ENCODE measurements at places on chromosomes 1 and 21.

DNA sequence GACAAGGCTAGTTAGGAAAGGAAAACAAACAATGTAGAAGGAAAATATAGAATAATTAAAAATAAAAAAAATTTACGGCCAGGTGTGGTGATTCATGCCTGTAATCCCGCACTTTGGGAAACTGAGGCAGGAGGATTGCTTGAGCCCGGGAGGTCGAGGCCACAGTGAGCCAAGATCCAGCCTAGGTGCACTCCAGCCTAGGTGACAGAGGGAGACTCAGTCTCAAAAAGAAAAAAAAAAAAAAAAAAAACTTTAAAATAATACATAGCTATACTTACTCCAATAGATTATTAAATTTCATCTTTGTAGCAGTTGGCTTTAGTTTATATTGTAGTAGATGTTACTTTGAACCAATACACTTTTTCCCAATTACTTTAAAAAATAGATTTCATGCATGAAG, 32.0 kb downstream of the LIN9 start:
- DNase-seq: no peak

DNA sequence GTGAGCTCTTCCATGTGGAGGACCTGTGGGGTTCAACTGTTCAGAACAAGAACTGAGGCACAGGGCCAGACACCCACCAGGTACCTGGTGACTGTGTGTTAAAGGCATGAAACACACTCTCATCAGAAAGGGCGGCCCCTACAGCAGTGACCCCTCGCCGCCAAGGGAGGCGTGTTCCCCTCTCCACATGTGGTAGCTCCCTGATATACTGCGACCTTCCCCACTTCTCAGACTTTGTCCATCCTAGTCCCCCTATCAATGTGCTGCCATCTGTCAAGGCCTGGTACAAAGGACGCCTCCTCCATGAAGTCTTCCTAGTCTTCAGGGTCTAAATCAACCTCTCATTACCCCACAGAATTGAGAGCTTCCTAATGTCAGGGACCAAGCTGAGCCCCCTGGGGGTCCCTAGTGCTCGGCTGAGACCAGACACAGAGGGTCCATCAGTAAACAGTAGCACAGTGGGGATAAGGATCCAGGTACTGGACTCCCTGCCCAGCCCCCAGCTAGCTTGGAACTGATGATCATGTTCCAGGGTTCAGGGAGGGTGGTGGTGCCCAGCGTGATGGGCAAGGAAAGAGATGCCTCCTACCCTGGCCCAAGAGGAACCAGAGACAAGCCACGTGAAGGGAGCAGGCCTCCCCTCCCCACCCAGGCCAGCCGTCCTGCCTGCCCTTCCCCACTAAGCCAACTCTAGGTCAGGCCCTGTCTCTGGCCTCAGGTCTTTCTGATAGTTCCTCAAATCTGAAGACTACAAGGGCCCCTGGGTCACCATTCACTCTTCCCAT, 10.3 kb downstream of the SDC3 start:
- DNase-seq: no peak

DNA sequence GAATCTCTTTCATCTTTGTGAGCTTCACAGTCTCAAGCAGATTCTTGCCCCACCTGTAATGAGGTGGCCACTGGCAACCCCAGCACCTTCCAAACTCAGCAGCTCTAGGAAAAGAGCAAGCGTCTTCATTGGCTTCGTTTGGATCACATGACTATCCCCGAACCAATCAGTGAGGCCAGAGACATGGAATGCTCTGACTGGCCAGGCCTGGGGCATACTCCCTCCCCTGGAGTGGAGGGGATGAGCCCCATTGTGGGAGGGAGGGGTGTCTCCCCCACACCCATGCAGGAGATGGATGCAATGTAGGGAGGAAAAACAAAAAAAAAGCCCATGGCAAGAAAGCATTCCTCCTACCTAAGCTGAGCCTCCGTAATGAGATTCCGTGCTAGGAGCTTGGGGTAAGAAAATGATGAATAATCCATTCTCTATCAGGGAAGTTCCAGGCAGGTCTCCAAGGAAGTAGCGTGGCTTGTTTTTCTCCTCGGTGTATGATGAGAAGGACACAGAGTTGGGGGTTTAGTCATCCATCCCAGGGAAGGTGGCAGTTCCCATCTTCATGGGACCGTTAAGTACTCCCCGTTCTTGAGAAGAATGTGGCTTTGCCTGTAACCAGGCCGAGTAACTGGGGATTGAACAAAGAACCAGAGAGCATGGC, 32.7 kb downstream of the FHAD1 start:
- no peak for DNase-seq

GRCh38 chr1:20430355-20431175, 55.4 kb downstream of the CAMK2N1 start:
- DNase-seq: no peak

DNA sequence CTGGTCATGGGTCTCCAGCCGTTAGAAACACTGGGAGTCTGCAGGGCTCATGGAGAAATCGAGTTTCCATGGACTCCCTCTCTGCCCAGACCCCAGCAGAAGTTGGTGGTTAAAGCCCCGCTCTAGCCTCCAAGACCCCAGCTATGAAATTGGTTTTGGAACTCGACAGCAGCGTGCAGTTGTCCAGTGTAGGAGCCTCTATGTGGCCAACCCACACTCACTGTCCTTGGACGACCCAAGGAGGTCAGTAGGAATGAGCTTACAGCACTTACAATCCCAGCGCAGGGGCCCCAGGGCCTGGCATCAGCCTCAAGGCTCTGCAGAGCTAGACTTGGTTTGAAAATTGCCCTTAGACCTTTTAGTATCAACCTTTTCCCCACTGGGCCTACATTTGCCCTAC, 3.2 kb upstream of the PRDM16 start:
- DNase-seq: no peak

- DNase-seq: no peak
Observed at GRCh38 chr1:218401441-218401997, 56.4 kb downstream of the TGFB2 start.

- no peak for DNase-seq
Observed at GRCh38 chr1:37622131-37622530, 12.6 kb downstream of the RSPO1 start.

DNA sequence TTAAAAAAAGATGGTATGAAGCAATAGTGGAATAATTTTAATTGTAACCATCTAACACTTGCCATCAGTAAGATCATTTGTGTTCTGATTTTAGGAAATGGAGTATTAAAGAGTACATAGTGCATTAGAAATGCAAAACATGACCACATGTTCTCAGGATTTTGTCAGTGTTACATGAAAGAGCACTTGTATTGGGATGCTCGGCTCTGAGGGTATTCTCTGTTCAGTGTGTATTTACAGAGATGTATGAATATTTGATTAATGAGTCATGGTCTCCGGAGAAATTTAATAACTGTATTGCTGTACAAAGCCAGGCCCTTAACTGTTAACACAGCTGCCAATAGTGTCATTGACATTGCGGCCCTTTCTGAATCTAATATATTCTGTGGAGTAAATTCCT, 91.7 kb downstream of the ATG4C start:
- no peak for DNase-seq

- no peak for DNase-seq
Observed at GRCh38 chr1:186492531-186493291, 31.8 kb upstream of the PDC start.

GRCh38 chr1:214694769-214695168, 91.8 kb downstream of the CENPF start:
- DNase-seq: no peak

- DNase-seq: no peak
Observed at GRCh38 chr21:38249256-38249655, 7.5 kb upstream of the KCNJ15 start.

GRCh38 chr1:42768172-42768571, 1.1 kb downstream of the C1orf50 start:
- DNase-seq: no peak

GRCh38 chr1:109527098-109527811, 12.4 kb upstream of the GPR61 start:
- no peak for DNase-seq

DNA sequence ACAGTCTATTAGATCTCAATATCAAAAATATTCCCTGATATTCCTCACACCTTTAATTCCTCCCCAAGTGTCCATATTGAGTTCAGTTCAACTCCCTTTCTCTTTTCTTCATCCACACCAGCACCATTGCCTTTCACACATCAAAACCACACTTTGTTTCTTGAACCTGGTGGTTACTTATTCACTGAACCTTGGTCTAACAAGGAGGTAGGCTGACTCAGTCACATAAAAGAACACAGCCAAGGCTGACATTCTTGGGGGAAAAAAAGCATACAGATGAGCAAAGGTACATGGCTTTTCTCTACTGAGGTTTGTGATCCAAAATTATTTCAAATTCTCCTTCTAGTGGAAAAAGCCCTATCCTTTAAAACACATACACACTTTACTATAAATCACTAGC, 131.7 kb upstream of the USH2A start:
- DNase-seq: no peak

DNA sequence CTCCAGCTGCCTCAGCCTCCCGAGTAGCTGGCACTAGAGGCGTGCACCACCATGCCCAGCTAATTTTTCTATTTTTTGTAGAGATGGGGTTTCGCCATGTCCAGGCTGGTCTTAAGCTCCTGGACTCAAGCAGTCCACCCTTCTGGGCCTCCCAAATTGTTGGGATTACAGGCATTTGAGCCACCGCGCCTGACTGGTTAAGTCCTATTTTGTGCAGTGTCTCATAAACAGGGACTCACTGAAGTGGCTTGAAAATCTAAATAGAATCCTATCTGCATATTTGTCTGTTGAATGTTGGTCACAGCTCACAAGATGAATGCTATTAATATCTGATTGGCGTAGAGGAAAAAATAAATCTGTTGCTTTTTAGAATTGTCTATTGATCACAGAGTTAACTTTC, 5.9 kb upstream of the CHAF1B start:
- no peak for DNase-seq

DNA sequence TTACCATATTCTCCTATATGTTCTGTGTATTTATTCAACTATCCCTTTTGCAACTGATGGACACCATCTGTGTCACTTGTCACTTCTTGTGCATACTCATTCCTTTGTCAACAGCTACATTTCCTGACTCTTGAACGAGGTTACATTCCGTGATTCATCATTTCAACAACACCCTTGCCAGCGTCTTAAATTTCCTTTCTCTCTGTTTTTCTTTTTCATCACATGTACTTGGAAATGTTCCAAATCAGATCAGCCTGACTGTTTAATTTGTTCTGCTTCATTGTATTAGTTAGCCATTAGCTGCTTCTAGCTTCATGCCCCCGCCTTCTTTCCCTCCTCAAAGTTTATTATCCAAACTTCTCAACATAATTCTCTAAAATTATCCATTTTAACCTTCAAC, 173.0 kb downstream of the ADGRL4 start:
- no peak for DNase-seq

- no peak for DNase-seq
Observed at GRCh38 chr1:16075337-16076030, 2.0 kb upstream of the FAM131C start.

DNA sequence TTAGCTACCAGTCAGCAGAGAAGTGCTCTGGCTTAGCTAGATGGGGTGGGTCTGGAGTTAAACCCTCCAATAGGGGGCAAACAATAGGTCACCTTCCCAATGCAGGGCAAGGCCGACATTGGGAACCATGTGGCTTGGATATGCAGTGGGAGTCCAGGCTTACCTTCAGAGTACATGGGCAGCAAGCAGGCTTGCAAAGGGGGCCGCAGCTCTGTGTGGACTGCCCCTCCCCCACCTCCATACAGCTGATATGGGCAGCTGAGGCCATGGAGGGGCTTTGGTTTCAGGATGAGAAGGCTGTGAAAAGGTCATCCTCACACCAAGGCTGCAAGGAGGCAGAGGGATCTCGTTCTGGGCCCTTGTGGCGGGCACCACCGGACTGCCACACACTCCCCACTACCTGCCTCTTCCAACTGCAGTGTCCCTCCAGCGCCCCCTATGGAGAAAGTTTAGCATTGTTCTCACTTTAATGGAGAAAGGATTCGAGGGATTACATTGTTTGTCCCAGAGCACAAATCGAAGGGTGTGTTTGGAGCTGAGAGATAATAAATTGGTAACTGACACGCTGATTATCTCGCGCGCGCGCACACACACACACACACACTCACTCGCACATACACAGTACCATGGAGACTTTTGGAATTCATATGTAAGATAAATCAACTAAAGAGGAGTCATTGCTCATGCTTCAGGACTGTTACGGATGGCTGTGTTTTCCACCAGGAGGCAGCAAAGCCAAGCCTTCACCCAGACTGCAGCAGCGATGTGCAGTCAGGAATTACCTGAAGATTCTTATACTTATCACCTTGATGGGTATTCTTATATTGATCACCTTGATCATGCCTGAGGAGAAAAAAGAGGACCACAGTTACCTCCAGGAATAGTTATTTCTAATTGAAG, 7.0 kb upstream of the SMCP start:
- no peak for DNase-seq

- DNase-seq: no peak
Observed at GRCh38 chr1:24984800-24985522, 54.9 kb upstream of the RUNX3 start.

DNA sequence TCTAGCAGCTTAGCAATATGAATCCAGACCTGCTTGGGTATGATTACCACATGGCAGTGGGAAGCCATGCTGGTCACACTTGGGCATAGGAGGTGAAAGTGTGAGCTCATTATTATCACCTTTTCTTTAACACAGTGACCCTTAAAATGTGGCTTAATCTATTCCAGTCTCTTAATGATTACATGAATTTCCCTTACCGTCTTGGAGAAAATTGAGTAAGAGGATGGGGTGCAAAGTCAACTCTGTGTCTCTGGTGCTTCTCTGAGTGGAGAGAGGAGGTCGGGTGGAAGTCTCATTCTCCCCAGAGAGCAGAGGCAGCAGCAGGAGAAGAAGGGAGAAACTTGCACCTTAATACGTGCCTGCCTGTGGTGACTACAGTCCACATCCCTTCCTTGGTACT, 91.3 kb downstream of the FGGY start:
- no peak for DNase-seq

DNA sequence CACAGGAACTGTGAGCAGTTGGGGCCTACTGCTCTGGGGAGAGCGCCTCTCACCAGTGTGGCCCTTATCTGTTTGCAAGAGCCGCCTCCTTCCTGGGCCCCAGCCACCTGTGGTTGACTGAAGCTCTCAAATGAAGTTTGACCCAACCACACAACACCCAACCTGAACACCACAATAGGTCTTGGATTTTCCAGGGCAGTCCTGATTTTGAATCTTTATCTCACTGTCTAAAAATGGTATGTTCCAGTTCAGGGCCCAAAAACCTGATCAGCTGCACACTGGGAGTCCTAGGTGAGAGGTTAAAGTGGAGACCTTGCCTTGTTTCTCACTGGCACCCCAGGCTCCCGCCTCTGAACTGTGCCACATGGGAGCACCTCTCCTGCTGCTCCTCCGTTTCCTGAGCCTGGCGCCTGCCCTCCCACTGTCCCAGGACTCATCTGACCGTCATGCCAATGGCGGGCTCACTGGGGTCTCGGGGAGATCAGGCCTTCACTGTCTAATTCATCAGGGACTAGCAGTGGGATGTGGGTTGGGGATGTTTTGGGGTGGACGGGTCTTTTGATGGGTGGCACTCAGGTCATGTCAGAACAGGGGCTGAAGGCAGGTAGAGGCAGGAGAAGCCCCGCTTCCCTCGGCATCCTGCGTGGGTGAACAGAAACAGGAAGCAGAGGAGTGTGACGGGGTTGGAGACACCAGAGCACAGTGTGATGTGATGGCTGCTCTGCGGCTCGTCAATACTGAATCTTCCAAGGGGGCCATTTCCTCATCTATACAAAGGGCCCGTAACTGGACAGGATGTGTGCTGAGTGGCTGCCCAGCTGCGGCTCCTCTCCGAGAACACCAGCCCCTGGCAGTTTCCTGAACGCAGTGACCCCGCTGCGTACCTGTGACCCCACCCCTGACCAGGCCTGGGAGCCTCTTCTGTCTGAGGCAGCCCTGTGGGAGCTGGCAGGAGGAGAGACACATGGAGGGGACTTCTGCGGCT, 59.6 kb upstream of the ITPKB start:
- no peak for DNase-seq

- no peak for DNase-seq
Observed at GRCh38 chr1:206963119-206963712, 7.0 kb downstream of the FCAMR start.

All from NCI-H1436 treated with DMSO at 0.1 percent for 48 hours (cell line).